NCI-H1092 treated with DMSO at 0.1 percent for 48 hours (cell line): ENCODE measurements at places on chromosomes 5 and 9.

DNA sequence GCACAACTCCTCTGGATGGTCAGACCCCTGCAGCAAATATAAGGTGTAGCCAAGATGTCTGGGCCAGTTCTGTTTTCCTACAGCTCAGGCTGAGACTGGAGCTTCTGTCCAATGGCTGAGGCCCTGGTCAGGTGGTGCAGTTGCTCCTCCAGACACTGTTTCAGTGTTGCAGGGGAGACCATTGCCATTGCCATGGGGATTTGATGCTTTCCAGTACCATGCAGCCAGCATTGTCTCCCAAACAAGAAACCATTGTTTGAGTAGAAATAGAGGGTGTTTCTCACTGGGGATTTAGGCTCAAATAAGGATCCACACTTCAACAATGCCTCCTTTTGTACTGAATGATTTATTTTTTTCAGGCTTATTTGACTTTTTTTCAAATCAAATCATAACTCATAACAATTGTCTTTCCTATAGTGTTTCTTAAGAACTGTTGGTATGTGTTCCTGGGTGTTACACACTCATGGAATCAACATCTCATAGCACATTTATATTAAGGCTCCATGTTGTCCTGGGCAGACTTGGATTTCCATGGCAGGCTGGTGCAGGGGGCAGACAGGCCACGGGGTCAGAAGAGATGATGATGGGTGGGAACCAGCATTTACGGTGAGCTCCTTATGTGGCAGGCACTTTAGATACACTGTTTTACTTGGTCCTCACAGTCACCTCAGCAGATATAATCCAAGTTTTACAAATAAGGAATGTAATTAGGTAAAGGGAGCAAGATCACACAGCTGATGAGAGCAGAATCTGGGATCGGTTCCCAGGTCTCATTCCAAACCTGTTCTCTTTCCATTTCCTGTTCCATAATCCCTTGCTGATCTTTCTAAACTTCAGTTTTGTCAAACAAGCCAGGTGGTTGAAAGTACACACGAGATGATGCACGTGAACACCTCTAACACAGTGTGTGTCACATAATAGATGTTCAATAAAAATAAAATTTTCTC is 95.9 kb upstream of the GNAQ start:
- no peak for DNase-seq

GRCh38 chr5:71934322-71934721 is 173.0 kb upstream of the MAP1B start:
- no peak for DNase-seq

DNA sequence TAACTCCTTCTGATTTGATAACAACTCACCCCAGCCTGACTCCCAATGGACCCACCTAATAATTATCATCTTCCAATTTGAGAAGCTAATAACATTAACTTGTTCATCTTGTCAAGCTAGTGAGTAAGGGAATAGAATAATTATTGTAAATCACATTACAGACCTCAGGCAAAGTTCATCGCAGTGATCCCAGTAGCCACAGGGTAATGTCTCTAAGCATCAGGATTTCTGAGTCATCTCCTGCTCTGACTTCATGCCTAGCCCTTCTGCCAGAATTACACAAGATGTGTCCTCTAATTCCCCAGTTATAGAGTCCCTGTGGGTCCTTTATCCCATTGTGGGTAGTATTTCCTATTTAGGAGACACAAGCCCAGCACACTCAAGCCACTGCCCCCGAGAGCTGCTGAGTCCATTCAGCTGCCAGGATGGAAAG is 365.7 kb downstream of the DEPDC1B start:
- DNase-seq = no peak

DNA sequence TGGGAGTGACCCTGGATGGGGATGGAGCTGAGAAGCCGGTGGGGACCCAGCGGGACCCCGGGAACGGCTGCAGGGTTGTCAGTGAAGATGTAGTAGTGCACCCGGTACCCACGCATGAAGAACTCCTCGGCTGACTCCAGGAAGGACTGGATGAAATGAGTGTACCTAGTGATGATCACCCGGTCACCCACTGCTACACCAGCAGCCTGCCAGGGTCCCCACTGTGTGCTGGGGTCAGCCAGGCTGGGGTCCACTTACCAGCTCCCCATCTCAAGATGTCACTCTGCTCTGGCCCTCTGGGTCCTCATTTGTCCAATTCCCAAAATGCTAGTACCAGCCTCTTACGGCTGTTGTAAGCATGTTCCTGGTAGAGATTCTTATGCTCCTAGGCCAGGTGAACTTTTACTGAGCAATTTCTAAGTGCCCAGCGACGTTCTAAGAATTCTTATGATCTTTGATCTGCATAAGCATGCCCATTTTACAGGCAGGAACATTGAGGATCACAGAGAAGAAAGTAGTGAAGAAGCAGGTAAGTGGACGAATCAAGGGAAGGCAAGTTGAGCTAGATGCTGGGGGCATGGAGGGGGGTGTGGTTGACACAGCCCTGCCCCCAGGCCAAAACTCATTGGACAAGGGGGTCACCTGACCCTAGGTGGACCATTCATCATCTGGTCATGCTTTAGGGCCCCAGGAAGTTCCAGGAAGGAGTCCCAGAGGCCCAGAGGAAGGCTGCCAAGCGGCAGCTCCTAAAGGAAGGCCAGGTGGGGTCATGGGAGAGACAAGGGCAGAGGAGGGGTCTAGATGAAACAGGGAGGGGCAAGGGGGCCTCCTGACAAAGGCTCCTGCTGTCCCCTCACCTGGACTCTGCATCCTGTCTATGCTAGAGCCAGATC is 9.4 kb downstream of the GBGT1 start:
- DNase-seq = no peak

DNA sequence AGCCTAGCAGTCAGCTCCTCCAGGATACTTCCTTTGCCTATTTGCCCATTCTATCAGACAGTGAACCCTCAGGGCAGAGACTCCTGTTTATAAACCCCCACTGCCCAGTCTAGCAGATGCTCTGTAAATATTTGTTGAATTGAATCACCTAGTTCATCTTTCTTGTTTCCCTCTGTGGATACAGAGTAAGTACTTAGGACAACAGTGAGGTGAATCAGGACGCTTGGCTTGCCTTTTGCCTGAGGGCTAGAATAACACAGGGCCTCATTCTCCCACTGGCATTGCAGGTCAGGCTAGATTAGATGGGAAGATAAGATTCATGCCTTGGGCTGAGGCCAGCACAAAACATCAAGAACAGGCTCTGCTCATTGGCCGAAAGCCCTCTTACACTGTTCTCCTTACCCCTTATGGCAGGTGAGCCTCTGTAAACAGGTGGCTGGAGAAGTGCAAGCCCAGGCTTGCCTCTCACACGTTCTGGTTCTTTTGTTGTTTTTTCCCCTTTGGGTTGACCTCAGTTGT is 22.2 kb downstream of the TNFSF8 start:
- DNase-seq = peak; percentile 94

- DNase-seq = no peak
Measured at GRCh38 chr5:88881571-88881971, 1.4 kb downstream of the MEF2C start.
